ENCODE measurements at places on chromosomes 16 and 17. TPM values are rescaled to one million over a fixed set of nuclear protein-coding genes. Genes with fewer than 3 reads are reported as not detected.

SNX20 gene
- 47.7 TPM for total RNA-seq

NHLRC4 gene
- 4.2 TPM for total RNA-seq

RNF43 gene
- 2.5 TPM for total RNA-seq

ACAP1 gene
- total RNA-seq, result 392 TPM

AOC3 gene
- 1.2 TPM for total RNA-seq

DNA sequence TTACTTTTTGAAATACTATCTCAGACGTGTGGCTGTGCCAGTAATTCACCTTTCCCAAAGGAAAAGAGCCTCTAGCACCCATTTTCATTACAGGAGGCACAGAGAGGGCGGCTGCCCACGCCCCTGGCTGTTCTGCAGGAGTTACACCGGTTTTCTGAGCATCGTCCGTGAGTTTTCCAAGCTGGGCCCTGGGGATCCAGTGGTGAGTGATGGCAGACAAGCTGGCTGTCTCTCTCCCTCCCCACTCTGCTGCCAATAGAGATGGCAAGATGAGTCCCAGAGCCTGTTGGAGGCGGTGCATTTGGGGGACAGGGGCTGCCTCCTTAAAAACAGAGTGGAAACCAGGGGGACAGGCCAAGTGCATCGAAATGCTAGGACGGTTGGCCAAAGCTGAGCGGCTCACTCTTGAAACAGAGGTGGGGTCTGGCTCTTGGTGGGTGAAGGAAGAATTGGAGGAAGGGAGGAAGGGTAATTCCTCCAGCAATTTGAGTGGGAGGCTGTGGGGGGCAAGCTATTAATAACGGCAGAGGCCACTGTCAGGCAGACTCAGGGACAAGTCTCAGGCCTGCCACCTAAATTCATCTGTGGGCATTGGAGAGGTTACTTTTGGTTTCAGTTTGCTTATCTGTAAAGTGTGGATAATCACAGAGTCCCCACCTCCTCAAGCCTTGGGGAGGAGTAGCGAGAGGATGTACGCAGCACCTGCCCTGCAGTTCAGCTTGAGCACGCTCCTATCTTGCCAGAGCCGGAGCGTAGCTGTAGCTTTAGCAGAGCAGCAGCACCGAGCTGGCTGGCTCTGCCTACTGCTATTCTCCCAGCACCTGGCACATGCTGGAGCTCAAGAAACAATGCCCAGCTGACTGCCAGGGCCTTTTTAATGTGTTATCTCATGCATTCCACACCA, 7.5 kb upstream of the NOS2 start:
- peak overlapping the region; percentile 62 for H3K27ac ChIP-seq
- H3K4me3 ChIP-seq, result peak overlapping the region; percentile 32
- peak; percentile 83 for DNase-seq
- no peaks in the 10 kb centered on the region for H3K36me3 ChIP-seq
- no peaks in the 10 kb centered on the region for H3K27me3 ChIP-seq
- peaks cover 26% of the 10 kb centered on the region for H3K4me1 ChIP-seq

GRCh38 chr17:82152556-82153294, 54.7 kb upstream of the FASN start:
- no peaks in the 10 kb centered on the region for H3K4me1 ChIP-seq
- H3K36me3 ChIP-seq, result no peaks in the 10 kb centered on the region
- no peaks in the 10 kb centered on the region for H3K27me3 ChIP-seq
- no peak overlapping the region for H3K4me3 ChIP-seq

DNA sequence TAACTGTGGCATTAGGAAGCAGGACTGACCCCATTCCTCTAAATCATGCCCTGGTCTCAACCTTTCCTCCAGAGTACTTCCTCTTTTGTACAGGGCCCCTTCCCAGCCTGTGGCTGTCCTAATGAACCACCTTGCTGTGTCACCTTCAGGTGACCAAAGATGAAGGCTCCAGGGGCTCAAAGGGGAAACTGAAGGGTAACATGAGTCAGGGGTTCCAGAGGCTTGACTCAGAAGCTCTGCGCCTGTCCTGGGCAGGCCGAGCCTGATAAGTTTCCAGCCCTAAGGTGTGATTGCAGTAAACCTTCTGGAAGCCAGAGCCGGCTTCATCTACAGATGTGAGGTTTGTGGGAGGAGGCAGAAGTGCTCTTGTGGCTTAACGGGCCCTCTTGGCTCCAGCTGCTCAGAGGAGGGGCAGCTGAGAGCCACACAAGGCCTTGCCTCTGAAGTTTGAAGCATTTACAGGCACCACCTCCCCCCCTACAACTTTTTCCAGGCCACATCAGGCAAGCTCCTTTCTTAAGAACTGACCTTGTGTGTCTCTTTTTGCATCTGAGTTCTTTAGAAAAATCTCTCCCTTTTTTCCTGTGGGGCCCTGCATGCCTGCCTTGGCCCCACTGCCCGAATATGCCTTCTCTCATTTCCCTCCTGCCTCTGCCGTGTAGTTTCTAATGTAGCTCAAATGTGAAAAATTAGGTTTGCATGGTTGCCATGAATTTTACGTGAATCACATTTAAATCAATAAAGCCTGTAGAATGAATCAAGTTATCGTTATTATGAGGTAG, 149.9 kb downstream of the CLEC16A start:
- no peak overlapping the region for H3K4me3 ChIP-seq
- H3K36me3 ChIP-seq, result peaks cover 3% of the 10 kb centered on the region
- peaks cover 27% of the 10 kb centered on the region for H3K4me1 ChIP-seq
- no peaks in the 10 kb centered on the region for H3K27me3 ChIP-seq
- peak overlapping the region; percentile 54 for H3K27ac ChIP-seq
- DNase-seq, result peak; percentile 54

DNA sequence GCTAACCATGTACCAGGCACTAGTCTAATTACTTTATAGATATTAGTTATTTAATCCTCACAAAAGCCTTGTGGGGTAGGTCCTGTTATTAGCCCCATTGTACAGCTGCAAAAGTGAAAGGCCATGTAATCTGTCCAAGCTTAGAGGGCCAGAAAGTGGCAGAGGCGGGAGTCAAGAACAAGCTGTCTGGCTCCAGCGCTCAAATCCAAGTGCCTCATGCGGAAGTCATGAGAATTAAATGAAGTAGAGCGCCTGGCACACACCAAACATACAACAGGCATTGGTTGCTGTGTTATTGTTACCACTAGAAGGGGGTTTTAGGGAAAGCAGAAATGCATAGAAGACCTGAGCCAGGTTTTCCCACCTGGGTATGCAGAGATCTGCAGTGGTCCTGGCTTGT, 1.2 kb downstream of the AQP8 start:
- H3K27ac ChIP-seq, result no peak overlapping the region
- H3K4me1 ChIP-seq, result no peaks in the 10 kb centered on the region
- H3K27me3 ChIP-seq, result no peaks in the 10 kb centered on the region
- no peaks in the 10 kb centered on the region for H3K36me3 ChIP-seq

DNA sequence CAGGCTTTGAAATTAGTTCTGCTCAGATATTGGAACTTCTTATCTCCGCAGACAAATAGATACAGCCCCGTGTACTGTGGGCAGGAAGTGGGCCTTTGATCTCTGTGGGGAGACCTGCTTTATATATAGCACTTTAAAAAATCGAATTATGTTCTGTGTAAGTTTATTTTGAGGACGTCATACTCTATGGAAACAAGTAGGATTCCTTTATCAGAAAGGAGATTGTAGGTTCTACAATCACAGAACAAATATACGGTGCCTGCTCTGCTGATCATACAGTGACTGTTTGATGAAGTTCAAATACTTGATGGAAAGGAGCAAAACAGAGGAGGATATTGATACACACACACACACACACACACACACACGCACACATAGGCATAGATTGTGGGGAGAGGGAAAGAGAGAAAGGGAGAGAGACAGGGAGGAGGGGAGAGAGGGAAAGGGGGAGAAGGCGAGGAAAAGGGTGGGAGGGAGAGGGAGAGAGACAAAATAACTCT, 14.7 kb upstream of the TMEM220 start:
- H3K27ac ChIP-seq, result no peak overlapping the region
- no peaks in the 10 kb centered on the region for H3K4me1 ChIP-seq
- H3K27me3 ChIP-seq, result peaks cover 2% of the 10 kb centered on the region
- DNase-seq, result no peak
- H3K36me3 ChIP-seq, result no peaks in the 10 kb centered on the region

DNA sequence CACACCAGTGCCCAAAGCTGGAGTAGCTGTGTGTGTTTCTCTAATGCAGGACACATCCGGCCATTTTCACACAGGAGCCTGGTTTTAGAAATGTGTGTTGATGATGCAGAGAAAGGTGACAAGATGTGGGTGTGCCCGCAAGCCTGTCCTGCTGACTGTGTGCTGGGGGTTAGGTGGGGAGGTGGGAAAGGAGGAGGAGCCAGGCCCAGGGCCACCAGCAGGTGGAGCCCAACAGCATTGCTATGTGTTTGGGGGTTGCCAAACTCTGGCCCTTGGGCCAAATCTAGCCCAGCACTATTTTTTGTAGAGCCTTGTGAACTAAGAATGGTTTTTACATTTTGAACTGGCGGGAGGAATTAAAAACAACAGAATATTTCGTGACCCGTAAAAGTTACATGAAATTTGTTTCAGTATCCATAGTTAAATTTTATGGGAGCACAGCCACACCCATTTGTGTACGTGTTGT, 61.7 kb upstream of the LGALS9 start:
- H3K36me3 ChIP-seq, result no peaks in the 10 kb centered on the region
- no peaks in the 10 kb centered on the region for H3K4me1 ChIP-seq
- no peaks in the 10 kb centered on the region for H3K27me3 ChIP-seq
- H3K27ac ChIP-seq, result no peak overlapping the region
- H3K4me3 ChIP-seq, result no peak overlapping the region

GRCh38 chr17:3006801-3007200, 56.6 kb downstream of the OR1D5 start:
- H3K4me3 ChIP-seq, result no peak overlapping the region
- no peaks in the 10 kb centered on the region for H3K36me3 ChIP-seq
- no peak for DNase-seq
- H3K27me3 ChIP-seq, result no peaks in the 10 kb centered on the region
- peaks cover 41% of the 10 kb centered on the region for H3K4me1 ChIP-seq

GRCh38 chr17:76820039-76820438, 48.2 kb upstream of the MGAT5B start:
- H3K4me3 ChIP-seq, result no peak overlapping the region
- no peak for DNase-seq
- peaks cover 8% of the 10 kb centered on the region for H3K4me1 ChIP-seq
- no peaks in the 10 kb centered on the region for H3K27me3 ChIP-seq
- H3K27ac ChIP-seq, result no peak overlapping the region

GRCh38 chr16:30521873-30522641, 4.3 kb downstream of the ZNF768 start:
- no peaks in the 10 kb centered on the region for H3K27me3 ChIP-seq
- H3K4me3 ChIP-seq, result no peak overlapping the region
- no peak for DNase-seq
- H3K27ac ChIP-seq, result no peak overlapping the region

DNA sequence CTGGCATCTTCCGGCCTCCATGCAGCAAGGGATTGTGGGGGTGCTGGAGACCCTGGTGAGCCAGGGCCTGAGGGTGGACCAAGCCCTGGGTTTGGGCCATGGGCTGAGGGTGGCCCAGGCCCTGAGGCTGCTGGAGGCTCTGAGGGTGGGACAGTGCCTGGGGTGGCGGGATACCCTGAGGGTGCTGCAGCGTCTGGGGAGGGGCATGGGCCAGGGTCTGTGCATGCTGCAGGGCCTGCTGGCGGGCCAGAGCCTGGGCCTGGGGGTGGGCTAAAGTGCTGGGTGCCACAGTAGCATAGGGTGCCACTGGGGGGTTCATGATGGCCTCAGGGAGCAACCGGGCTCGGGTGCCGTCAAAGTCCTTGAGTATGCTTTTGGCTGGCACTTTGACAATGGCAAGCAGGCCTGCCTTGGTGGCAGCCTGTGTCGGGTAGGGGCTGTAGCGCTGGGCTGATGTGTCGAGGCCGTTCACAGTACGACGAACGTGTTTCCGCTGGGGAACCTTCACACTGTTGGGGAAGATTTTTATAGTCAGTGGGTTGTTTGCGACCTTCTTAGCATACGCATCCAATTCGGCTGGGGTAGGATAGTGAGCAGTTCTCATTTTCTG, 15.6 kb downstream of the TRAF4 start:
- H3K27me3 ChIP-seq, result no peaks in the 10 kb centered on the region
- H3K4me1 ChIP-seq, result peaks cover 8% of the 10 kb centered on the region
- DNase-seq, result peak; percentile 25
- H3K27ac ChIP-seq, result no peak overlapping the region

DNA sequence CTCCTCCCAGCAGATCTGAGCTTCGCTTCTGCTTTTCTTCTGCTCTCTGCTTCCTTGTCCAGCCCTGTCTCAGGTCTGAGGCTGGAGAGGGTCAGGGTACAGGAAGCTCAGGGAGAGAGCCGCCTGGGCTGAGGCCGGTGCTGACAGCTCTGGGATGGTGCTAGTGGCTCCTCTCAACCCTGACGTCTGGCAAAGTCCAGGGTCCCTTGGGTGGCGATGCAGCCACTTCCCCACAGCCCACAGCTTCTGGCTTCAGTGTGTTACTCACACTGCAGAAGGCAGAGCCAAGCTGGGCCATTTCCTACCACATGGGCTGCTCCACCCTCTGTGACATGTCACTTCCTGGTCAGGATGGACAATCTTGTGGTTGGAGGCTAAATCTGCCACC, at the start of gene CD300C:
Gene CD300C (minus strand): TSS at position 273 of the 388 bp plus-strand sequence. CDS start 333 bp downstream, outside the sequence.
- H3K36me3 ChIP-seq, result no peaks in the 10 kb centered on the region
- no peak within 1 kb of the TSS for H3K4me3 ChIP-seq
- H3K27ac ChIP-seq, result no peak within 1 kb of the TSS
- no peaks in the 10 kb centered on the region for H3K27me3 ChIP-seq

DNA sequence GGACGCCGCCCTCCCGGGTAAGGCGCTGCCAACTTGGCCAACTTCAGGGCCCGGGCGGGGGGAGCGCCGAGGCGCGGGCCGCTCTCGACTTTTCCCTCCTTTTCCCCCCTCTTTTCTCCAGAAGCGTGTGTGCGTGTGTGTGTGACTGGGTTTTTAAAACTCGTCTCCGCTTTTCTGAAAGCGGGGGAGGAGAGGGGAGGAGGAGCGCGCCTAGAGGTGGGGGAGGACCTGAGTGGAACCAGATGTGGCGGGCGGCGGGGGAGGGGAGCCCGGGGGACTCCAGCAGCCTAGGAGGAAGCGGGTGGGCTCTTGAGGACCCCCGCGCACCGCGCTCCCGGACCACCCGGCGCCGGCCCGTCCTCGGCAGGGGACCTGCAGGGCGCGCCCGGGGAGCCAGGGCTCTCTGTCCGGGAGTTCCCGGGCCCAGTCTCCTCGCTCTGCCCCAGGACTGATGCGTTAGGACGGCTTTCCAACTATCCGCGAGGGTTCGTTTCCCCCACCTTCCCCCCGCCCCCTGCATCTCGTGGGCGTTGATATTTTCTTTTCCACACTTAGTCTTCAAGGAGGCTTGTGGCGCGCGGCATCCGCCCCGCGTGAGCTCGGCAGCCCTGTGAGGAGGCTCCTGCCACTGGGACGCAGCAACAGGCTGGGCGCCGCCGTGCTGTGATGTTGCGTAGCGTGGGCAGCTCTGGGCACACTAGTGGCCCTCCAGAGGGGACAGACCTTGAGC, 599 bp downstream of the MRC2 start:
- no peak for DNase-seq
- H3K36me3 ChIP-seq, result no peaks in the 10 kb centered on the region
- peaks cover 16% of the 10 kb centered on the region for H3K4me1 ChIP-seq
- no peak overlapping the region for H3K27ac ChIP-seq
